Aortic smooth muscle cell (primary cell): ENCODE measurements at places on chromosomes 11 and 22. TPM values are rescaled to one million over a fixed set of nuclear protein-coding genes. Genes with fewer than 3 reads are reported as not detected.

PNPLA5 gene
- total RNA-seq = not detected in 2 replicates

DNAJB7 gene
- total RNA-seq = not detected in 2 replicates

TMEM151A gene
- total RNA-seq = 0.13 and 0.25 TPM in 2 replicates

CNTN5 gene
- 1.4 and 1.5 TPM in 2 replicates for total RNA-seq

CEP126 gene
- total RNA-seq = 4.2 and 6.3 TPM in 2 replicates

CATSPER1 gene
- 0.13 and 0.19 TPM in 2 replicates for total RNA-seq

BRMS1 gene
- 50.1 and 58.0 TPM in 2 replicates for total RNA-seq

SRSF8 gene
- total RNA-seq = 15.6 and 16.8 TPM in 2 replicates

OR4A16 gene
- not detected in 2 replicates for total RNA-seq

GSTT2B gene
- total RNA-seq = 0.79 and 1.2 TPM in 2 replicates
